ENCODE measurements at places on chromosomes 3 and 15.
A peak's percentile ranks its signal among the peaks of the same experiment; 100 is the strongest.

- no peak for DNase-seq
Measured at GRCh38 chr3:30286007-30286669, 320.3 kb upstream of the TGFBR2 start.

DNA sequence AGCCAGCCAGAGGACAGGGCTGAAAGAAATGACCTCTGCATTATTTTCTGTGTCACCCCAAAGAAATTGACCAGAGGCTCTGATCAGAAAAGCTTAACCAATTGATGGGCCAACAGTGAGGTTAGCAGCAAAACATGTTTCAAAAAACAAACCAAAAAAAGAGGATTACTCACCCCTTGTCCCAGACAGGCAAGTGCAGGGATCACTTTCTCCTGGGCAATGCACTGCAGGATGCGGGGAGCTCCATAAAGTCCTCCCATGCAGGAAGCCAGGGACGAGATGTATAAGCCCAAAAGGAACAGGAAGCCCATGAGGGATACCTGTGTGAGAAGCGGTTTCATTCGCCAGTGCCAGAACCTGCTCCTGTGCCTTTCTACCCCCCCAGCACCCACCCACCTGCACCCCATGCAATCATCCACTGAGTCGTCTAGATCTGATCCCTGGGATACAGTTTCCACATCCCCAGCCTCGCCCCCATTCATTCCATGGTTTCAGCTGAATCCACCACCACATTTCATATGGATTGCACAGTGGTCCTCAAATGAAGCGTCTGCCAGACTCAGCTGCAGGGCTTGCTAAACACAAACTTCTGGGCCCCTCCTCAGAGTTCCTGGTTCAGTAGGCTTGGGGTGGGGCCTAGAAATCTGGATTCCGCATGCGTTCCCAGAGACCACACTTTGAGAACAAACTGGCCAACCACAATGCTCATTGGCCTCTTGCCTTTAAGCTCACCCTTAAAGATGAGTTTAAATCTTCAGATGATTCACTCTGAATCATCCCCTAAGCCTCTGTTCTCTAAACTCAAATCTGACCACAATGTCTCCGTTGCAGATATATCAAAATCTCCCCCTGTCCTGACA lies 54.4 kb upstream of the HEG1 start:
- DNase-seq, result no peak

- no peak for DNase-seq
Measured at GRCh38 chr15:29183071-29183831, 86.4 kb downstream of the NSMCE3 start.

GRCh38 chr3:87370007-87370406 lies 93.6 kb upstream of the POU1F1 start:
- no peak for DNase-seq

DNA sequence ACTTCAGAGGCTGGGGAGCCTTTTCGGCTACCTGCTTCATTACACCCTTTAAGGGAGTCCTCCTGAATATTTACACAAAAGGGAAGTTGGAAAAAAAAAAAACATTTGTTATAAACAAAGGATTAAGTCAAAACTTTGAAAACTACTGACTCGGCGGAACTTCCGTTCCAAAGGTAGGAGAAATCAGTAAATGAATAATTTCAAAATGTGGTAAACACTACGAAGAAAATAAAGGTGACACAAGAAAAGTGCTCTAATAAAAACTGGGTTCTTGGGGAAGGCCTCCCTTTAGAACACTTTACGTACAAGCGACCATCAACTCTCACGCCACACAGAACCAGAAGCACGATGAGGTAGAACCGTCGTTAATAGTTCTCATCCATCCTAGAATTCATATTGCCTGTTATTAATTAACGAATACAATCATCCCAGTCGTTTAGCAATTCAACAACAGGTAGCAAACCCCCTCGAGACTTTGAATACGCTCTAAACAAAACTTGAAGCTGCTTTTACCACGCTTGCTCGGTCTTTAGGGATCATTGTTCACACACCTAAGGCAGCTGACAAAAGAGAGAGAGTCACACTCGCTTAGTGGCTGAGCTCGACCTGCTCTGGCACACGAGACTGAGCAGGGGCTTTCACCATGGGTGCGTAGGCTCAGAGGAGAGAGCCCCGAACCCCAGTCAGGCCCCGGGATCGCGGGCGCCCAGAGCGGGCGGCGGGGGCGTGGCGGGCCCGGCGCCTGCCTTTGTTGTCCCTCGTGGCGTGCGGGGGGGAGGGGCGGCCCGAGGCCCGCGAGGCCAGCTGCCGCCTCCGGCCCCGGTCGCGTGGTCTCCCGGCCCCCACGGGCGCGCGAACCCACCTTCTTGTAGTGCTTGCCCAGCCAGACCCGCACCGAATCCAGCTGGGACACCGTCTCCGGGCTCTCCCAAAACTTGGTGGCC lies 680 bp downstream of the SMARCC1 start:
- DNase-seq, result no peak

- no peak for DNase-seq
Measured at GRCh38 chr3:31412832-31413231, 119.9 kb upstream of the STT3B start.

GRCh38 chr3:132382267-132382666 lies 35.0 kb upstream of the DNAJC13 start:
- DNase-seq, result no peak

GRCh38 chr3:4806535-4807108 lies 172.6 kb upstream of the BHLHE40 start:
- no peak for DNase-seq

- DNase-seq, result no peak
Measured at GRCh38 chr15:90762109-90762508, 45.0 kb downstream of the BLM start.

DNA sequence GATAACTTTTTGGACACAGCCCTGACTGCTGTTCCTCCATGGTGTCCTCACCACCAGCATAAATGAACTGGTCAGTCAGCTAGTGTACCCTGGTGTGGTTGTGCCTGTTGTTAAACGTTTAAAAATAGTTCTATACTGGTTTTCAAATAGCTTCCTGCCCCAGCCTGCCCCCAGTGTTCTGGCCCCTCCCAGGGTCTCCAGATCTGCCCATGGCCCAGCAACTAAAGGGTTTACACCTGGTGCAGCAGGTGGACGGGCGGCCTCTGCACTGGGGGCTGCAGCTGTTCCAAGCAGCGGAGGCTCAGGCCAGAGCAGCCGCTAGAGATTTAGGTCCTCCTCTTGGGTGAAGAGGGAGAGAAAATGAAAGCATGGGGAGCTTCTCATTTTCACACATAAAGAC lies 6.1 kb upstream of the NR2E3 start:
- no peak for DNase-seq

GRCh38 chr3:11523572-11524101 lies 120.1 kb downstream of the VGLL4 start:
- DNase-seq, result no peak

- DNase-seq, result no peak
Measured at GRCh38 chr15:76140074-76140464, 80.3 kb downstream of the TMEM266 start.

- DNase-seq, result no peak
Measured at GRCh38 chr3:69500604-69501003, 114.7 kb upstream of the FRMD4B start.

GRCh38 chr3:173958805-173959204 lies 561.3 kb downstream of the NLGN1 start:
- DNase-seq, result no peak

- no peak for DNase-seq
Measured at GRCh38 chr3:172658344-172659245, 52.3 kb downstream of the NCEH1 start.

DNA sequence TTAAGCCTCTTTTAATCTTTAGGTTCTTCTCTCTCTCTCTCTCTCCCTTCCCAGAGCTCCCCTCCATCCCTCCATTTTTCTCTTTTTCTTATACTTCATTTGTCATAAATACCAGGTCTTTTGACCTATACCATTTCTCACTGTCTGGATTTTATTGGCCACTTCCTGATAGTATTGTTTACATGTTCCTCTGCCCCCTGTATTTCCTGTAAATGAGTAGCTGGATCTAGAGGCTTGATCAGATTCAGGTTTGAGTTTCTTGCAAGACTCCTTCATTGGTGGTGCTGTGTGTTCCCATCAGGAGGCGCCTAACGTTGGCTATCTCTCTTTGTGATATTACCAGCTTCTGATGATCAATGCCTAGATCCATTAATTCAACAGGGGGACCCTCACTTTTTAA lies 42.2 kb downstream of the DAPK2 start:
- no peak for DNase-seq

DNA sequence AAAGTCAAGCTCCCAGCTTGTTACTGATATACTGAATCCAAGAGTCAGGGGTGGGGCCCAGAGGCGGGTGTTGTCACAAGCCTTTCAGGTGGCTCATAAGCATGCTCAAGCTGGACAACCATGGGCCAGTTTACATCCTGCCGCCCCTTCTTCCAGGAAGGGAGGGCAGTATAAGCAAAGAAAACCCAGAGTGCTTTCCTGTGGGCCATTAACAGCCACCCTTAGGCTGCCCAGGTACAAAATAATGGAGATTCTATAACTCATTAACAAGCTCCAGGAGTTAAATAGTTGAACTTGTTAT lies 183.2 kb downstream of the NTRK3 start:
- no peak for DNase-seq

DNA sequence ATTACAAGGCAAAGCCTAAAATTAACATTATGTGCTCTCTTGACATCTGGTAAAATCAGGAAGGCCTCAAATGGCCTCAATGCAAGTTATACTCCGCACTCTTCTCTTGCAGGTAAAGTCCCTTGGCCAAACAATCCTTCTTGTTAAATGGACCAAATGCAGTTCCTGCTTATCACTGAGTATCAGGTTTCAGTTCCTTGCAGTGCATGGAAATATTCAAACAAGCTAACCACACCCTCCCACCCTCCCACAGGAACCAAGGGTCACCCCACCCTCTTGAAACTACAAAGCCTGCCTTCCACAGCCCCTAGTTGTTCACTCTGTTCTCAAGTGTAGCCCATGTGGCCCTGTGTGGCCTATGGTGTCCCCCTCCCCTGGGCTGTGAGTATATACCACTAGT lies 171.9 kb upstream of the CADPS start:
- DNase-seq, result no peak

DNA sequence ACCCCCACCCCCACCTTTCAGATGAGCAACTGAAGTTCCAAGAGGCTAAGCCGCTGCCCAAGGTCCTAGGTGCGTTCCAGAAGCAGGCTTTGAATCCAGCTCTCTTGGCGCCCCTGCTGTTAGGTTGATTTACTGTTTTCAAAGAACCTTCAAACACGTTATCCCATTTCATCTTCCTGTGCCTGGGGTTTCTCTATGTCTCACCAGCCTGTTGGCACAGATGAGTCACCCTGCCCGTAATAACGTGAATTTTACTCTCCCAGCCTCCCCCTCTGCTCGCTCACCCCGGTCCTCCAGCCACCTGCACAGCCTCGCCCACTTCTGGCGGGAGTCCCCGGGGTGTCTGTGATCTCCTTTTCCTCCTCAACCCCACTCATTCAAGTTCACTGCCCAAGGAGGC lies 13.0 kb upstream of the TSEN2 start:
- DNase-seq, result peak; percentile 22

DNA sequence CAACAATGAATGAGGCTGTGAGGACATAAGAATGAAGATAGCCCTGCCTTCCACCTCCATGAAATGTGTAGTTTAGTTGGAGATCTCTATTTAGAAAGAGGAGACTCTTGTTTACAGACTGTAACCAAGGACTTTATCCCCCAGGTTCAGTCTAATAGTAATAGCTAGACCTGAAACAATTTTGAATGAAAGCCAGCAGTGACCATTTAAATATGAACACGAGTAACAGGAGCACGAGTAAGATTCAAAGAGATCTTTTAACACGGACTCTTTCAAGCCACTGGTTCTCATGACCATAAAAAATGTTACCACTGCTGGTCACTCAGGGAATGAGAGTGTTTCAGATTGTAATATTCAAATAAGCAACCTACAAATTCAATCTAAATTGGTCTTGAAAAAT lies 123.1 kb downstream of the FMN1 start:
- DNase-seq, result no peak

DNA sequence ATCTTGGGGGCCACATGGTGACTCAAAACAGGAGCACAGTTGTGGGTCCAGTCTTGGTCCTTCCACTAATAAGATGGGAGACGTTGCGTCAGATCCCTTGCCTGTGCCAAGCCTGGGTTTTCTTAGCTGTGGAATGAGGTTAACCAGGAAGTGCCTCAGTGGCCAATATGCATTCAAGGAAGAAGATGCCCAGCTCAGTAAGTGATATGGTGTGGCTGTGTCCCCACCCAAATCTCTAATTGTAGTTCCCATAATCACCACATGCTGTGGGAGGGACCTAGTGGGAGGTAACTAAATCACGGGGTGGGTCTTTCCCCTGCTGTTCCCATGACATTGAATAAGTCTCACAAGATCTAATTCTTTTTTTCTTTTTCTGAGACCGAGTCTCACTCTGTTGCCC lies 6.4 kb downstream of the ALG1L2 start:
- no peak for DNase-seq

- DNase-seq, result no peak
Measured at GRCh38 chr15:83973816-83974215, 261.8 kb upstream of the GOLGA6L4 start.

DNA sequence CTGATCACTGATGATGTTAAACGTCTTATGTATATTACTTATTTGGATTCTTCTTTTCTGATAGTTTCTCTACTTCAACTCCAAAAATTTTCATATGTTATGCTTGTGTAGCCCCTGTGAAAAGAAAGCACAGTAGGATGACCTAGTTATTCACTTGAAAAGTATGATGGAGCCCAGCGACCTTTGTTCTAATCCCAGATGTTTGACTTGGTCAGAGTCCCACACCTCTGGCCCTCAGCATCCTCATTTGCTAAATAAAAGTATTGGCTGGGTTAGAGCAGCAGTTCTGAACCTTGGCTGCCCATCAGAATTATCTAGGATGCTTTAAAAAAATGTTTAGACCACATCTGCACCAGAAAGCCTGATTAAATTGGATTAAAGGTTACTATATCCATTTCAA lies 173.7 kb downstream of the ATG7 start:
- DNase-seq, result no peak

DNA sequence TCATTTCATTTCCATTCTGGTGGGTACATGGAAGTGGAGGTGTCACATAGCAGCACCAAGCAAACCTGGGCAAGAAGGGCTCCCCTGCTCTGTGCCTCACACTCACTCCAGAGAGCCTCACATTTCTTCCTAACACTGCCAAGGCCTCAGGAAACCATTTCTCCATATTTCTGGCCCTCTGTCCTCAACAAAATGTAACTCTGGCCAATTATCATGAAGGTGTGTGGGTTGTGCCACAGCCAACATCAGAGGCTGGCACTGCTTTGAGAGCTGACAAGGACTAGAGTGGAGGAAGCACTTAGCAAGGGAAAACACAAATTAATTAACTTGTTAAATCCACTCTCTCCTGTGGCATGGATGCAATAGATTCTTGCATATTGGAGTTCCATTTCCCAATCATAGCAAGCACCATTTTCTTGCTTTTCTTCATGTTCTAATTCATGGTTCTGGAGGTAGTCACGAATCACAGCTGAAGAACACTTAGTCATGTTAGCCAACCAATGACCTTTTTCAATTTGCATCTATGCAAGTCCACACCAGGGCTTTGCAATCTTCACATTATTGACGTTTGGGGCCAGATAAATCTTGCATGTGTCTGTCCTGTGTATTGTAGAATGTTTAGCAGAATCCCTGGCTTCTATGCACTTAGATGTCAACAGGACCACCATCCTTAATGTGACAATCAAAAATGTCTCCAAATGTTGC lies 241.1 kb downstream of the PLCL2 start:
- DNase-seq, result no peak

GRCh38 chr3:52636673-52637072 lies 49.0 kb downstream of the PBRM1 start:
- DNase-seq, result no peak

Data from stimulated activated CD4-positive, alpha-beta T cell treated with anti-CD3 and anti-CD28 coated beads, Interleukin-1b, Interleukin-23, amount 100 ng/mL, for 1 hour (primary cell).